ENCODE measurements at places on chromosomes 5 and 9. TPM values are rescaled to one million over a fixed set of nuclear protein-coding genes. Genes with fewer than 3 reads are reported as not detected.
A peak's percentile ranks its signal among the peaks of the same experiment; 100 is the strongest.

DNA sequence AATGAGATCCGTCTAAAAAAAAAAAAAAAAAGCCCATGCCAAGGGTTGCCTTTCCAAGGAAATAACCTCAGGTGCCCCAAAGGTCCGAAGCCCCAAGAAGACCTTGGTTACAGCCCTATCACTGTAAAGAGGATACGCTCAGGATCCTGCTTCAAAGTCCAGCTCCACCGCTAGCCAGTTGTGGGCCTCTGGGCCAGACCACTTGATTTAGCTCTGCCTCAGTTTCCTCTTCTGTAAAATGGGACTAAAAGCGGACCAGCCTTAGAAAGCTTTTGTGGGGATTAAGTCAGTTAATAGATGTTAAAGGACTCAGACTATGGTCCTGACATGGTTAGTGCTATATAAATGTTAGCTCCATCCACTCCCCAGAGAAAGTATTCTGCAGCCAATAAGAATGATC is 48.7 kb upstream of the ORM1 start:
- DNase-seq: no peak
- no peaks in the 10 kb centered on the region for H3K4me1 ChIP-seq
- no peak overlapping the region for H3K27ac ChIP-seq
- H3K27me3 ChIP-seq: no peaks in the 10 kb centered on the region
- H3K36me3 ChIP-seq: no peaks in the 10 kb centered on the region

- no peak for DNase-seq
- H3K27ac ChIP-seq: no peak overlapping the region
- no peaks in the 10 kb centered on the region for H3K36me3 ChIP-seq
- no peaks in the 10 kb centered on the region for H3K4me1 ChIP-seq
- no peak overlapping the region for H3K4me3 ChIP-seq
- no peaks in the 10 kb centered on the region for H3K27me3 ChIP-seq
These were observed 36.3 kb downstream of the PTGER4 start for GRCh38 chr5:40716000-40716399.

GPR151 gene
- not detected for total RNA-seq

DNA sequence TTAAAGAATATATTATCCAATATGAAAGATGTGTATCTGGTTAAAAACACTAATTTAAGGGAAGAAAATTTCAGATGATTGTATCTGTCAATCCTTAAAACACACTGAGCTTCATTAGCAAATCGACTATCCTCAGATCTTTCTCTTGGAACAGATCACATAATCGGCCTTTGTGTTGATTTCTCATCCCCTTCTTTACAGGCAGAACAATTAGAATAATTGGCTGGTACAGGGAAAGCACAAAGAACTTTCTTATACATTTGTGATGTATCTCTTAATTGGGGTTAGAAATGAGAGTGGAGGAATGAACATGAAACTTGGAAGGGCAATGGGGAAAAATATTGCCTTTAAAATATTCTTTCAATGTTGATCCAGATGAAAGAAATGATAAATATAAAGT is 662.1 kb downstream of the TLE4 start:
- no peaks in the 10 kb centered on the region for H3K27me3 ChIP-seq
- H3K27ac ChIP-seq: no peak overlapping the region
- no peaks in the 10 kb centered on the region for H3K4me1 ChIP-seq
- no peak overlapping the region for H3K4me3 ChIP-seq
- no peak for DNase-seq
- H3K36me3 ChIP-seq: no peaks in the 10 kb centered on the region

DNA sequence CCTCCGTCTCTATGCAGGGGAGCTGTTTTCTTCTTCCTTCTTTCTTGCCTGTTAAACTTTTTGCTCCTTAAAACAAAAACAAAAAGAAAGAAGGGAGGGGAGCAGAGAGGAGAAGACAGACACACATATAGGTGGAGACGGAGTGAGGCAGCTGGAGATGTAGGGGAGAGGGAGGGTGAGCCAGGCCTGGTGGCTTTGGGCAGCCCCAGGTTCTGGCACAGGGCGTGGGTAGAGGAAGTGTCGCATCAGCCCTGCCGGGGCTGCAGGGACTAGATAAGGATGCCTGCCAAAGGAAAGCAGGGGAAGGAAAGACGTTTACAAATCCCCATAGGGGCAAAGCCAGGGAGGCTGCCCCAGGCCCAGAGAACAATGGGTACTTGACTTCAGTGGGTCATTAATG is 38.7 kb upstream of the PTGS1 start:
- no peaks in the 10 kb centered on the region for H3K36me3 ChIP-seq
- no peak overlapping the region for H3K4me3 ChIP-seq
- H3K4me1 ChIP-seq: no peaks in the 10 kb centered on the region

DNA sequence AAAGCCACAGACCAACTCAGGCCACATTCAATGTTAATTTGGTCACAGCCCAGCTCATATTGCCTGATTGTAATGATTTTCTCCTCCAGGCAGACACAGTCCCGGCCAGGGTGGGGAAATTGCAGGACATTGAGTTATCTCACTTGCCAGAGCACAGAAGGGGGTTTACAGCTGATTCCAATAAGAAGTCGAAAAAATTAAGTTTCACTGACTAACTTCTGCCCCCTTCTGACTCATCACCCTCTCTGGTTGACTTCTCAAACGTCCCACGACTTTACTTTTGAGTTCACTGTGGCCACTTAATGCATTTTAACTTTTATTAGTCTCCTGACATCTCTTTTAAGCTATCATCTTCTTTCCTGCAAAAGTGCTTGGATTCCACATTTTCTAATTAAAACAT is 321.4 kb upstream of the WWC1 start:
- H3K4me1 ChIP-seq: no peaks in the 10 kb centered on the region
- no peak overlapping the region for H3K27ac ChIP-seq
- no peak overlapping the region for H3K4me3 ChIP-seq
- H3K27me3 ChIP-seq: no peaks in the 10 kb centered on the region
- H3K36me3 ChIP-seq: no peaks in the 10 kb centered on the region

DNAH5 gene
- 3.8 TPM for total RNA-seq

- H3K4me1 ChIP-seq: no peaks in the 10 kb centered on the region
- H3K36me3 ChIP-seq: no peaks in the 10 kb centered on the region
- no peaks in the 10 kb centered on the region for H3K27me3 ChIP-seq
- H3K27ac ChIP-seq: no peak overlapping the region
- no peak overlapping the region for H3K4me3 ChIP-seq
These were observed 60.3 kb downstream of the RICTOR start for GRCh38 chr5:39013938-39014337.

- H3K27ac ChIP-seq: no peak overlapping the region
- H3K4me3 ChIP-seq: no peak overlapping the region
- H3K27me3 ChIP-seq: no peaks in the 10 kb centered on the region
- no peaks in the 10 kb centered on the region for H3K4me1 ChIP-seq
- no peaks in the 10 kb centered on the region for H3K36me3 ChIP-seq
- DNase-seq: no peak
These were observed 14.1 kb downstream of the FBXL17 start for GRCh38 chr5:108367679-108368334.

DNA sequence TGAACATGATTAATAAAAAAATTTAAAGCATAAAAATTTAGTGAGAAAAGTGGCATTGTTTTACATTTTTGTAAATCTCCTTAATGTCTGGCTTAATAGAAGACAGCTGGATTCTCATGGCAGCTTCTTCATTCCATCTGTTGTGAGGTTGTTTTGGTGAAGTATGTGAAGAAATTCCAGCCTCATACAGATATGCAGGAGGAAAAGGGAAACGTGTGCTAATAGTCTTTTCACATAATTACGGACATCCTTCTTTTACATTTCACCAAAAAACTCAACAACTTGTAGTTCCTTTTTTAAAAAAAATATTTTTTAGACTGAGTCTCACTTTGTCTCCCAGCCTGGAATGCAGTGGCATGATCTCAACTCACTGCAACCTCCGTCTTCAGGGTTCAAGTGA is 46.9 kb downstream of the HACD4 start:
- H3K27ac ChIP-seq: no peak overlapping the region
- no peak overlapping the region for H3K4me3 ChIP-seq
- no peaks in the 10 kb centered on the region for H3K36me3 ChIP-seq
- H3K4me1 ChIP-seq: no peaks in the 10 kb centered on the region
- H3K27me3 ChIP-seq: no peaks in the 10 kb centered on the region

- DNase-seq: no peak
- no peak overlapping the region for H3K4me3 ChIP-seq
- no peaks in the 10 kb centered on the region for H3K36me3 ChIP-seq
- no peak overlapping the region for H3K27ac ChIP-seq
- no peaks in the 10 kb centered on the region for H3K27me3 ChIP-seq
These were observed 1708.8 kb upstream of the C9orf72 start for GRCh38 chr9:29282121-29282520.

HAVCR2 gene
- total RNA-seq: 13.3 TPM

GRCh38 chr5:127298656-127299055 is 8.1 kb downstream of the MEGF10 start:
- H3K4me1 ChIP-seq: no peaks in the 10 kb centered on the region
- peak overlapping the region; percentile 19 for H3K27ac ChIP-seq
- H3K4me3 ChIP-seq: no peak overlapping the region
- DNase-seq: no peak
- no peaks in the 10 kb centered on the region for H3K36me3 ChIP-seq

DNA sequence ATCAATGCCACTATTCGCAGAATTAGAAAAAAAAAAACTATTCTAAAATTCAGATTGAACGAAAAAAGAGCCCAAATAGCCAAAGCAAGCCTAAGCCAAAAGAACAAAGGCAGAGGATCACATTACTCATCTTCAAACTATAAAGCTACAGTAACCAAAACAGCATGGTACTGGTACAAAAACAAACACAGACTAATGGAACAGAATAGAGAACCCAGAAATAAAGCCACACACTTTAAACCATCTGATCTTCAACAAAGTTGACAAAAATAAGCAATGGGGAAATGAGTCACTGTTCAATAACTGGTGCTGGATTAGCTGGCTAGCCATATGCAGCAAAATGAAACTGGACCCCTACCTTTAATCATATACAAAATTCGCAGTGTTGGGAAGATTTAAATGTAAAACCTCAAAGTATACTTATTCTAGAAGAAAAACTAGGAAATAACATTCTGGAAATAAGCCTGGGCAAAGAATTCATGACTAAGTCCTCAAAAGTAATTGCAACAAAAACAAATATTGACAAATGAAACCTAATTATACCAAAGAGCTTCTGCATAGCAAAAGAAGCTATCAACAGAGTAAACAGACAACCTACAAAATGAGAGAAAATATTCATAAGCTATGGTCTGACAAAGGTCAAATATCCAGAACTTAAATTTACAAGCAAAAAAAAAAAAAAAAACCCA is 153.7 kb downstream of the NDUFS4 start:
- H3K4me3 ChIP-seq: no peak overlapping the region
- no peaks in the 10 kb centered on the region for H3K27me3 ChIP-seq
- H3K27ac ChIP-seq: no peak overlapping the region
- H3K4me1 ChIP-seq: no peaks in the 10 kb centered on the region

DNA sequence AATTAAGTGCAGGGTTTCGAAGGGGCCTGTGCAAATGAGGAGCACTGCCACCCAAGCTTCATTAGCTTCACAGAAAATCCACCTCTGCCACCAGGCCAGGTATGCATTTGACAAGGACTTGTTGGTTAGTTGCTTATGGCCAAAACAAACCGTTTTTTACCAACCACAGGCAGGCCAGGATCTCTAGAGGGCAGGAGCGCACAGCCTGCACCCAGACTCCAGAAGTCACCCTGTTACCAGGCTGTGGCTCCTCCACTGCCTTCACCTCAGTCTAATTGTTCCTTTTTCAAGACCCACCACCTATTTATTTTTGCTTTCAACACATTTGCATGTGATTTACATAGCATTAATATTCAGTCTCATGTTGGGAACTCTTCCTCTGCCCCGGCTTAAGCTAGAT is 78.3 kb upstream of the HSPA9 start:
- no peaks in the 10 kb centered on the region for H3K4me1 ChIP-seq
- H3K27ac ChIP-seq: no peak overlapping the region
- no peaks in the 10 kb centered on the region for H3K36me3 ChIP-seq
- no peaks in the 10 kb centered on the region for H3K27me3 ChIP-seq
- DNase-seq: no peak

DNA sequence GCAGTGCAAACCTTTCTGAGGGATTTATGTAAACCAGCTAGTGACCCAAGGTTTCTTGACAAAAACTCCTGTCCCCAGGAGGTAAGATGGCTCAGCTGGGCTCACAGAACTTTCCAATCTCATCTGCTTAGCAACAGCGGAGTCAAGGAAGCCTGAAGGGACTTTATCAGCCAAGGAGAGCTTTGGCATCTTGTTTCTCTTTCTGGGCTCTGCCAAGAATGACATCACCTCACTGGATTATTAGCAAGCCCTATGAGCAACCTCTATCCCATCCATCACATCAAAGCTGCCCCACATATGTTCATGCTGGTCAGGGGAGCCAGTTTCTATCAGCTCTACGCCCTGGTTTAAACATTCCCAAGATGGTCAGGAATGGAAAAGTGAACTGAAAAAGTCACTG is 461.3 kb downstream of the ENC1 start:
- no peak overlapping the region for H3K27ac ChIP-seq
- DNase-seq: no peak
- no peaks in the 10 kb centered on the region for H3K27me3 ChIP-seq
- no peaks in the 10 kb centered on the region for H3K4me1 ChIP-seq

GRCh38 chr5:36177715-36178523 is 26.0 kb downstream of the SKP2 start:
- no peaks in the 10 kb centered on the region for H3K27me3 ChIP-seq
- H3K36me3 ChIP-seq: no peaks in the 10 kb centered on the region
- no peaks in the 10 kb centered on the region for H3K4me1 ChIP-seq
- no peak for DNase-seq
- H3K4me3 ChIP-seq: no peak overlapping the region

GRCh38 chr5:10219068-10219467 is 30.6 kb downstream of the ATPSCKMT start:
- H3K4me1 ChIP-seq: no peaks in the 10 kb centered on the region
- no peak for DNase-seq
- H3K27me3 ChIP-seq: no peaks in the 10 kb centered on the region
- no peak overlapping the region for H3K27ac ChIP-seq

DNA sequence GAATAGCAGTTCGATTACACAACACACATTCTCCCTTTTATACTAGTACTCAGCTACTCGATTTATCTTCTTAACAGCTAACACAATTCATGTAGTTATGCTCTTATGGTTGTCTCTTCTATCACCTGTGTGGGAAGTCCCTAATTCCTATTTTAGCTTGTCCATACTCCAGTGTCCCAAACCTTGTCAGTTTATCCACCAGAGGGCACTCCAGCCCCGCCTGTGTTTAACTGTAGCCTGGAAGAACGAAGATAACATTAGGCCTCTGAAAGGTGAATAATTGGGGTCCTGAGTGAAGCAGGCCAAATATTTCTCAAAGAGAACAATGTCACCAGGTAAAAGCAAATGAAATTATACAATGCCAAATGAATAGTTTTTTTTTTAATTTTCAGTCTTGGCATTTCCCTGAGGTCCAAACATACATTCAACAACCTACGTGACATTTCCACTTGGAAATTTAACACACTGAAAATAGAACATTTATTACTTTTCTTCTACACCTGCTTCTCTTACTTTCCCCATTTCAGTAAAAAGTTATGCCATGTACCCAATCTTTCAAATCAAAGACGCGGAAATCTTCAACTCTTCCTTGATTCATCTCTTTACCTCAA is 560.7 kb downstream of the HTR1A start:
- H3K4me3 ChIP-seq: no peak overlapping the region
- no peak for DNase-seq
- no peaks in the 10 kb centered on the region for H3K4me1 ChIP-seq
- H3K27ac ChIP-seq: no peak overlapping the region

FGF18 gene
- total RNA-seq: 1.6 TPM
